Endothelial cell of umbilical vein (primary cell): ENCODE measurements at places on chromosomes 3 and 15. TPM values are rescaled to one million over a fixed set of nuclear protein-coding genes. Genes with fewer than 3 reads are reported as not detected.
A peak's percentile ranks its signal among the peaks of the same experiment; 100 is the strongest.

Gene ARPP19
- total RNA-seq, result 176 and 191 TPM in 2 replicates

DNA sequence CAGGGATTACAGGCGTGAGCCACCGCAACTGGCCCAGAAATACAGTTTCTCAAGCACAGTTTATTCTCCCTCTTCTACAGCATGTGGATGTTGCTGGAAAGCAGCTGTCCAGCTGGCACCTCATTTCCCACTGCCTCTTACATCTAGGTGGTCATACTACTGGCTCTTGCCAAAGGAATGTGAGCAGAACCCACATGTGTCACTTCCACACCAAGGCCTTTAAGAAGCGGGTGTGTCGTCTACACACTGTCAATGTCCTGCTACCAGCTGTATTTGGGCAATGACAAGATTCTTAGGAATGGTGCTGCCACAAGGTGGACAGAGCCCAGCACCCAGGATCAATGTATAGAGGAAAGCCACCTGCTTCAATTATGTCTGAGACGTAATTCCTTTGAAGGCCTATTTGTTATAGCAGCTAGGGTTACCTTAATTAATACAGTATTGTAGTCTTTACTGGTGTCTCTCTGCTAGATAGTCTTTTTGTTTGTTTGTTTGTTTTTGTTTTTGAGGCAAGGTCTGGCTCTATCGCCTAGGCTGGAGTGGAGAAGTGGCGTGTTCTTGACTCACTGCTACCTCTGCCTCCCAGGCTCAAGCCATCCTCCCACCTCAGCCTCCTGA lies 15.1 kb upstream of the RAB7A start:
- DNase-seq, result no peak
- H3K4me1 ChIP-seq, result no peaks in the 10 kb centered on the region
- no peaks in the 10 kb centered on the region for H3K36me3 ChIP-seq
- no peak overlapping the region for H3K4me3 ChIP-seq
- peaks cover 10% of the 10 kb centered on the region for H3K27me3 ChIP-seq

Gene MKRN3
- total RNA-seq, result 0.18 TPM in 2 replicates

GRCh38 chr3:25863416-25863959 lies 73.6 kb downstream of the OXSM start:
- no peaks in the 10 kb centered on the region for H3K36me3 ChIP-seq
- DNase-seq, result no peak
- no peaks in the 10 kb centered on the region for H3K27me3 ChIP-seq
- no peaks in the 10 kb centered on the region for H3K4me1 ChIP-seq
- H3K27ac ChIP-seq, result no peak overlapping the region

- no peaks in the 10 kb centered on the region for H3K27me3 ChIP-seq
- no peak overlapping the region for H3K27ac ChIP-seq
- H3K4me3 ChIP-seq, result no peak overlapping the region
- no peaks in the 10 kb centered on the region for H3K4me1 ChIP-seq
- DNase-seq, result no peak
Measured at GRCh38 chr3:36580716-36581115, 183.6 kb downstream of the DCLK3 start.

DNA sequence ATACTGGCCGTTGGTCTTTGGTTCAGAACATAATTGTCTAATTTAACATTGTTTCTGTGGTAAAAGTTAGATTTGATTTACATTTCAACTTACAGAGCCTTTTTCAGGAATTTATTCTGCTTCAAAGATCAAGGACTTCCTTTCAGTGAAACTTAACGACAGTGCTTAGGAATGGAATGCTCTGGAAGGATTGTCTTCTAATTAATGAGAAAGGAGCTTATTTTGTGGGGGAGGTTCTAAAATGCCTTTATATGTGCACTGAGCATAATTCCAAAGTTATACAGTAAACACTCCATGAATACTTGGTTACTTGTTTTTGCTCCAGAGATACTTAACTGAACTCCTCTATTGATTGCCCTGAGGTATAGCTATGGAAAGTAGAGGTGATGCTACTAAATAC lies 75.7 kb downstream of the CACNA1D start:
- H3K36me3 ChIP-seq, result no peaks in the 10 kb centered on the region
- no peak overlapping the region for H3K4me3 ChIP-seq
- no peak for DNase-seq
- no peak overlapping the region for H3K27ac ChIP-seq

DNA sequence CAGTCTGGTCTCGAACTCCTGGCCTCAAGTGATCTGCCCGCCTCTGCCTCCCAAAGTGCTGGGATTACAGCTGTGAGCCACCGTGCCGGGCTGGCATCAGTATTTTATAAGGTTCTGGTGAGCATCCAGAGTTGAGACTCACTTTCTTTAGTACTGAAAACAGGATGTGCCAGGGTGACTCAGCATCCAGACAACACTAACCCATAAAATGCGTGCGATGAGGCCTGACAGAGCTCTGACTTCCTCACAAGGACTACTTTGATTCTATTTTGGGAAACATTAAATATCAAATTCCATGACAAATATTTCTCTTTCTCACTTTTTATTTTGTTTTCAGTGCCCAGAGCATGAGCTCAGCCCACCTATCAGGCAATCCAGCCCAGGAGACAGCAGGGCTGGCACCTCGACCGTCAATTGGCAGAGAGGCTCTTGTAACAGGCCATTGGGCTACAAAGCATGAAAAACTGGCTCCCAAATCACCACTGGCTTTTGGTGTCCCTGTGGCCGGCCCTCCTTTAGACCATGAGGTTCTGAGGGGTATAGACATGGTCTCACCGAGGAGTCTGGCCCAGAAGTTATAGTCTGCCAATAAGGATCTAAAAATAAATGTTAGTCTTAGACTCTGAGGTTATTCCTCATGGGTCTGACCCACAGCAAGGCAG lies 75.0 kb downstream of the FEM1B start:
- H3K4me3 ChIP-seq, result no peak overlapping the region
- peak overlapping the region; percentile 97 for H3K27ac ChIP-seq
- DNase-seq, result peak; percentile 98
- no peaks in the 10 kb centered on the region for H3K27me3 ChIP-seq
- no peaks in the 10 kb centered on the region for H3K36me3 ChIP-seq

DNA sequence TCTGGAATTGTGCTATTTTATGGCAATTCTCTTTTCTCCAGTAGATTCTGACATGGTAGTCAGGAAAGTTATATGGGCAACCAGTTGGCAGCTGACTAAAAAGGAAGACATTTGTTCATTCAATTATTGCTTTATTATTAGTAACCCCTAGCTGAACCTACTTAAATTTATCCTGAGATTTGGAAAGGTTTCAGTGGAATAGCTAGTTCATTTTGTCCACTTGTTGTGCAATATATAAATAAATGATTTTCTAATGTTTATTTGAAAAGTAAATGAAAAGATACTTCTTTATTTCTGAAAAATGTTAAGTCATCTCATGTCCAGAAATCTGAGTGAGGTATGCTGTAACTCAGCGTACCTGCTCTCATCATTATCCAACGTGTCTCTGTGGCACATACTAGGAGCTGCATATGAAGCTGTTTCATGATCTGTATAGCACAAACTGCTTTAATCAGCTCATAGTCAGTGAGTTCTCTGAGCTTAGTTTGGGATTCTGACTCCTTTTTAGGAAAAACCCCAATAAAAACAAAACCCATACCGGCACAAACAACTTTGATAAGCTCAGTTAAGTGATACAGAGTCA lies 35.9 kb downstream of the RARB start:
- H3K36me3 ChIP-seq, result peaks cover 5% of the 10 kb centered on the region
- no peak for DNase-seq
- peaks cover 22% of the 10 kb centered on the region for H3K4me1 ChIP-seq
- H3K27ac ChIP-seq, result no peak overlapping the region
- H3K27me3 ChIP-seq, result no peaks in the 10 kb centered on the region

Gene EOMES
- not detected in 2 replicates for total RNA-seq

Gene PCSK6
- total RNA-seq, result 0.69 and 0.72 TPM in 2 replicates

Gene OR5K2
- total RNA-seq, result not detected in 2 replicates

Gene SLC22A13
- 0.44 and 0.53 TPM in 2 replicates for total RNA-seq

Gene MEX3B
- 18.2 and 22.6 TPM in 2 replicates for total RNA-seq

DNA sequence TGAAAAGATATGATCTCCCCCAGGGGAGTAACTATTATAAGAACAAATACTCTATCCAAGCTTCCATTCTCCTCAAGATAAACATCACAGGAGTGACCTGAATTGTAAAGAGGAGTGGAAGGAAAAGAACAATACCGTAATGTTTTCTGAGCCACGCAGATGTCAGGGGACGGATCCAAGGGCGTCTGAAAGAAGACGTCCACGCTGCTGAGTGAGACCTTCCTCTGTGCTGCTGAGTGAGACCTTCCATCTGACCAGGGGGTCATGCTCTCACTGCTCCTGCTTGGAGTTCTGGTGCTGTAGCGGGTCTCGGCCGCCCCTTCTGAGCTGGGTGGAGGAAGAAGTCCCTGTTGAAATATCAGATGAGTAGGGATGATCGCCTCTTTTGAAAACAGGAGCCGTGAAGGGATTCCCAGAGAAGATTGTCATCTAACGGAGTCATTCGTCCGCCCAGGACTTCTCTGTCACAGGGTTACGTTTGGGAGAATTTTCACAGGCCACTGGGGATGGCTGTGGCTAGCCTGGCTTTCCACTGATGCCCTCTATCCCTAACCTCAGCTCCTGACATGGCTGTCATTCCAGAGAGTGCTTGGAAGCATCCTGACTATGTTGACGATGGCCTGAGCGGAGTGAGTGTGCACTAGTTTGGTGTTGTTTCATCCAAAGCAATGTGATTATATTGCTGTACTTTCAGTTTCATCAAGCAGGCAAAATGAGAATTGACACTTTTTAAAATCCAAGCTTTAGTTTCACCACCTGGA lies 184.9 kb downstream of the APBA2 start:
- no peak overlapping the region for H3K4me3 ChIP-seq
- no peak for DNase-seq
- H3K27ac ChIP-seq, result no peak overlapping the region
- H3K4me1 ChIP-seq, result peaks cover 5% of the 10 kb centered on the region

Gene DLL4
- total RNA-seq, result 55.2 and 75.8 TPM in 2 replicates

Gene LTK
- 0.15 and 0.21 TPM in 2 replicates for total RNA-seq

Gene TP63
- not detected in 2 replicates for total RNA-seq

DNA sequence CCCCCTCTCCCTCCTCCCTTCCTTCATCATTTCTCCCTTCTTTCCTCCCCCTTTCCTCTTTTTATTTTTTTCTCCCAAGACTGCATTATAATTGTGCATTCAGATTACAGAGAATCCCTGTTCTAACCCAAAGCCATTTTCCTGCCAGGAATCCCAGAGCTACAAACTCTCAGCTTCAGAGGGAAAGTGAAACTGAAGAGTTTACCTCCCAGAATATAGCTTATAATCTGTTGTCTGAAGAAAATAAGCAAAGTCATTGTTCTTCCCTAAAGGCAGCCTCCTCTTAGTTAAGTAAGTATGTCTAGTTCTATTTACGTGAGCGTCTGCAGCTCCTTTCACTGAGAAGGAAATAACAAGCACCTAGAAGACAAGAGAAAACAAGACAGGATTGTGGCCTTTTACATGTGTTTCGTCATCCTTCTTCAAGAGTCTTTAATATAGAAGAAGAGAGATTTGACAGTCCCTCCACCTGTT lies 97.2 kb downstream of the CHST2 start:
- H3K27ac ChIP-seq, result no peak overlapping the region
- H3K27me3 ChIP-seq, result no peaks in the 10 kb centered on the region
- H3K36me3 ChIP-seq, result no peaks in the 10 kb centered on the region
- H3K4me3 ChIP-seq, result no peak overlapping the region
- DNase-seq, result no peak
- H3K4me1 ChIP-seq, result no peaks in the 10 kb centered on the region

Gene PRR20G
- not detected in 2 replicates for total RNA-seq

Gene IGDCC3
- not detected in 2 replicates for total RNA-seq

Gene TRH
- not detected in 2 replicates for total RNA-seq

GRCh38 chr3:65867463-65868210 lies 171.1 kb downstream of the MAGI1 start:
- no peak for DNase-seq
- no peaks in the 10 kb centered on the region for H3K27me3 ChIP-seq
- no peaks in the 10 kb centered on the region for H3K36me3 ChIP-seq
- H3K4me3 ChIP-seq, result no peak overlapping the region
- no peaks in the 10 kb centered on the region for H3K4me1 ChIP-seq
- no peak overlapping the region for H3K27ac ChIP-seq

GRCh38 chr3:197023998-197024651 lies 5.5 kb downstream of the MELTF start:
- no peaks in the 10 kb centered on the region for H3K36me3 ChIP-seq
- no peaks in the 10 kb centered on the region for H3K4me1 ChIP-seq
- H3K4me3 ChIP-seq, result no peak overlapping the region
- no peak overlapping the region for H3K27ac ChIP-seq
- DNase-seq, result no peak
- H3K27me3 ChIP-seq, result peaks cover 19% of the 10 kb centered on the region

DNA sequence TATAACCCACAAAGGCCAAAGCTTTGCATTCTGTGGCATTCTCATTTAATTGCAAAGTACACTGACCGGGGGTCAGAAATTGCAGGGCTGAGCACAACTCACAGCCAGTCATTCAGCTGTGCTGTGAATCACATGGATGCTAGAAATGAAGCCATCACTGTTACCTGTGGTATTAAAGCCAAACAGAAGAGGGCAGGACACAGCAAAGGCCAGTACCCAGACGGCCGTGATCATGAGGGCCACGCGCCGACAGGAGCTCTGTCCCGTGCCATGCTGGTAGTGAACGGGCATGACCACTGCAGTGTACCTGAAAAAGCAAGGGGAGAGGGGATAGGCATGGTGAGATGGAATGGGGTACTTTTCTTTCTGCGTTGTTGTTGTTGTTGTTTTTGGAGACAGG lies 31.6 kb downstream of the DRD3 start:
- DNase-seq, result no peak
- H3K27me3 ChIP-seq, result no peaks in the 10 kb centered on the region
- H3K27ac ChIP-seq, result no peak overlapping the region

DNA sequence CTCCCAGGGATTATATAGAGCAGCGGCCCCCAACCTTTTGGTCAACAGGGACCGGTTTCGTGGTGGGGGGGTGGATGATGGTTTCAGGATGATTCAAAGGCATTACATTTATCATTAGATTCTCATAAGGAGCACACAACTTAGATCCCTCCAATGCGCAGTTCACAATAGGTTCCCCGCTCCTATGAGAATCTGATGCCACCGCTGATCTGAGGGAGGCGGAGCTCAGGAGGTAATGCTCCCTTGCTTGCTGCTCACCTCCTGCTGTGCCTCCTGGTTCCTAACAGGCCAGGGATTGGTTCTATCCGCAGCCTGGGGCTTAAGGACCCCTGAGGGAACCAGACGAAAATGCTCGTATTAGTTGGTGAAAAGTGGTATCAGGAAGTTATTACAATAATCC lies 1.3 kb upstream of the HACD2 start:
- H3K27me3 ChIP-seq, result no peaks in the 10 kb centered on the region
- H3K36me3 ChIP-seq, result no peaks in the 10 kb centered on the region
- peaks cover 7% of the 10 kb centered on the region for H3K4me1 ChIP-seq
- peak overlapping the region; percentile 66 for H3K4me3 ChIP-seq

GRCh38 chr3:126711121-126711760 lies 7.2 kb downstream of the CHCHD6 start:
- H3K36me3 ChIP-seq, result no peaks in the 10 kb centered on the region
- no peak overlapping the region for H3K27ac ChIP-seq
- H3K4me3 ChIP-seq, result no peak overlapping the region
- no peaks in the 10 kb centered on the region for H3K4me1 ChIP-seq
- no peaks in the 10 kb centered on the region for H3K27me3 ChIP-seq

- H3K4me3 ChIP-seq, result no peak overlapping the region
- DNase-seq, result no peak
- no peaks in the 10 kb centered on the region for H3K27me3 ChIP-seq
Measured at GRCh38 chr15:42154212-42154941, 2.1 kb downstream of the PLA2G4F start.
